ENCODE measurements at places on chromosomes 12 and 14. TPM values are rescaled to one million over a fixed set of nuclear protein-coding genes. Genes with fewer than 3 reads are reported as not detected.

DNA sequence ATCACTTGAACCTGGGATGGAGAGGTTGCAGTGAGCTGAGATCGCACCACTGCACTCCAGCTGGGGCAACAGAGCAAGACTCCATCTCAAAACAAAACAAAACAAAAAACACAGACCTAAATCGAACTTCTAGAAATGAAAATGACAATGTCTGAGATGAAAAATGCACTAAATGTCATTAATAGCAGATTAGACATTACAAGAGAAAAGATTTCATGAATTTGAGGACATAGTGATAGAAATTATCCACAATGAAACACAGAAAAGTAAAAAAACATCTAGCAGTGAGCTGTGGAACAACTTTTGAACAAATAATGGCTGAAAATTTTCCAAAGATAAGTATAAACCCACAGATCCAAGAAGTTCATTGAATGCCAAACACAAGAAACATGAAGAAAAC is 35.2 kb downstream of the BICDL1 start:
- no peaks in the 10 kb centered on the region for H3K4me1 ChIP-seq
- DNase-seq: no peak
- H3K27me3 ChIP-seq: no peaks in the 10 kb centered on the region
- no peak overlapping the region for H3K27ac ChIP-seq
- H3K4me3 ChIP-seq: no peak overlapping the region
- H3K36me3 ChIP-seq: no peaks in the 10 kb centered on the region

DNA sequence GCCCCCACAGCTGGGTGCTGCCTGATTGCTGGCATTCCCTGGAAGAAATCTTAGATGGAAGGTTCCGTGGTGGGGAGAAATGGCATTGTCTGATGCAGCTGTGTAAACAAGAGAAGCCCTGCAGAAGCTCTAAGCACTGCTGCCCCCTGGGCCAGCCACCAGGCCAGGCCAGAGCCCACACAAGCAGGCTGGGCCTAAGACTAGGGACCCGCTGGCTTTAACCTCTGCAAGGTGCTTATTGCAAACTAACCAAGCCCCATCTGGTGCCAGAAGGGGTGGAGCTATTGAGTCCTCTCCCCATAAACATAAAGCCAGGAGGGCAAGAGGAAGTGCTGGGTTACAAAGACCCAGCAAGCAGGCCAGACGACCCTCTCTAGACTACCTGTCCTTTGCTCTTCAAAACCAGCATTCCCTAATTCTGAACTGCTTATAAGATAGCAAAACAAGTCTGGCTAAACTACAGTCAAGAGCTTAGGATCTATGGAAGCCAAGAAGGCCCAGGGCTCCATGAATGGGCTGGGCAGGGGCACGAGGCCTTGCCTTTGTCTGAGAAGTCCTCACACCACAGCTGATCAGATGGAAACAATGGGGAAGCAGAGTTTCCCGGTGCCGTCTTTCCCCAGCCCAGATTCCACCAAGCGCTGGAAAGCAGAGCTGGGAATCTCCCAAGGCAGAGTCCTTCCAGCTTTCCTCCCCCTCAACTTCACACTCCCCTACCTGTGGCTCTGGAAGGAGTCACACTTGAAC is 28.8 kb downstream of the P2RX4 start:
- H3K4me1 ChIP-seq: peaks cover 41% of the 10 kb centered on the region
- DNase-seq: no peak

Gene TMEM132D
- polyA plus RNA-seq: not detected

DNA sequence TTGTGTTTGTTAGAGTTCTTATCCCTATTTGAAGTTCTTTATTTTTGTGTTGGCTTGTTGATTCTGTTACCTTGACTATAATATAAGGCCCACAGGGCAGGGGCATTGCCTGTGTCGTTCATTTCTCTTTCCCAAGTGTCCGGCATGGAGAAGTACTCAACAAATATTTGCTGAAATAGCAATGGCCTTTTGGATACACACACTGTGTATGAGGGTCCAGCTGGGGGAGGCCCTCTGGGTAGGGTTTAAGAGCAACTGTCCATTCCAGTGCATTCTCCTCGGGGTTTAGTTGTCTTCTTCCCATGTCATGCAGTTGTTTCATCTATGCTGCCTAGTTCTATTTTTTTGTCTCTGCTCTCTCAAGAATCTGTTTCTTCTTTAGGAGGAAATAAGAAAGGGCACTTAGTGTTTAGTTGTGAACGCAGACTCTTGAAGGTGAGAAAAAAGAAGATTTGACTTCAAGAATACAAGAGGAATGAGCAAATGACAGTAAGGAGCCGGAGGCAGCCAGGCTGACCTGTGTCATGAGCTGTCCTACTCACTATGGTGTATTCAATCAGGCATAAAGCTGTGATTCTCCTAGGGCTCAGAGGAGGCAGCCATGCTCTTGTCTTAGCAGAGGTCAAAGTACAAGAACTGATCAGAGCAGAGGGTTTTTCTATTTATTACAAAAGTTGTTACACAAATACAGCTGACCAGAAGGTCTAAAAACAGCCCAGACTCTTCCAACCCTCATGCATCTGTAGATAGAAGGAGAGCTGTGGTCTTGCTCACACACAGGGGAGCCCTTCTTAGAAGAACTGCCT is 10.2 kb downstream of the ERG28 start:
- H3K27me3 ChIP-seq: no peaks in the 10 kb centered on the region
- no peak for DNase-seq
- peaks cover 73% of the 10 kb centered on the region for H3K36me3 ChIP-seq
- no peak overlapping the region for H3K4me3 ChIP-seq

DNA sequence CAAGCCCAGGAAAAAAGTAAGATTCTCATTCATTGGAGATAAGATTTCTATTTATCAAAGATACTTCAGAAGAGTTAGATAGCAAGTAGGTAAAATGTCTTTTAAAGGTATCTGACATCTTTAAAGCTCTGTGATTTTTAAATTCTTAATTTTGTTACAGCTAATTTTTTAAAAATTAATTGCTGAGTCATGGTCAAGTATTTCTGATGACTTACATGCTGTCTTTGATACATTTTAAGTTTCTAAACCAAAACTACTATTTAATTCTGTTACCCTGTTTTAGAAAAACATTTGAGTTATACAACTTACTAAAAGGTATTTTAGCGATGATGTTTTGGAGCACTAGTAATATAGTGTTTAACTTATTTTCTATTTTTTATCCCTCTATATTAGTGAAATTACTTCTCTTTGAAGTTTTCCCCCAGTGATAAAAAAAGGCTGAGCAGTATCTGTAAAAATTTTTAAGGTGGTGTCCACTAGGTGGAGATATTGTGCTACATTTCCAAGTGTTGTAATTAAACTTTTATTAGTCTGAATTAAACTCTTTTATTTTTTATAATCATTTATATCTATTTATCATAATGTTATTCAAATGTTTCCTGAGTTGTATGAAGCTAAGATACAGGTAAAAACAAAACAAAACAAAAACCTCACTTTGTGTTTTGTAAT is 11.5 kb downstream of the ALG10 start:
- no peaks in the 10 kb centered on the region for H3K4me1 ChIP-seq
- no peaks in the 10 kb centered on the region for H3K36me3 ChIP-seq
- H3K27ac ChIP-seq: no peak overlapping the region
- H3K27me3 ChIP-seq: no peaks in the 10 kb centered on the region
- no peak overlapping the region for H3K4me3 ChIP-seq

Gene KHNYN
- 16.0 TPM for polyA plus RNA-seq

Gene TAS2R7
- not detected for polyA plus RNA-seq

GRCh38 chr12:93348575-93349435 is 28.9 kb upstream of the NUDT4 start:
- no peaks in the 10 kb centered on the region for H3K4me1 ChIP-seq
- H3K4me3 ChIP-seq: no peak overlapping the region
- no peak for DNase-seq
- no peaks in the 10 kb centered on the region for H3K36me3 ChIP-seq
- H3K27ac ChIP-seq: no peak overlapping the region

All from CD14-positive monocyte (primary cell).